H1 (cell line): ENCODE measurements at places on chromosomes 1 and 21.

DNA sequence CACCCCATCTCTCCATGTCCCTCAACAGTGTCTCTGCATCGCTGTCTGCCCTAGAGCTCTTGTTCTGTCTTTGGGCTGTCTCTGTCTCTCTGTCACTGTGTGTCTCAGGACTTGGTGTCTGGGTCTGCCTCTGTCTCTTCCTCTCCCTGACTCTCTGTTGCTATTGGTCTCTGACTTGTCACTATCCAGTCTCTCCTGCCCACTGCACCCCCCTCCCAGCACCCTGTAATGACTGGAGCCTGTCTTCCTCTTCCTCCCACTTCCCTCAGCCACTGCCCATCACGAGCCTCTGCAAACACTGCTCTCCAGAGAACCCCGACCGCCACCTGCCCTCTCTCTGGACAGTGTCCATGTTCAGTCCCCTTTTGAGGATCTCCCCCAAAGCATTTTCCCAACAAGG lies 12.1 kb downstream of the PEAR1 start:
- peaks cover 3% of the 10 kb centered on the region for H3K4me1 ChIP-seq
- H3K27ac ChIP-seq = no peak overlapping the region
- H3K36me3 ChIP-seq = no peaks in the 10 kb centered on the region
- peaks cover 2% of the 10 kb centered on the region for H3K27me3 ChIP-seq
- H3K4me3 ChIP-seq = no peak overlapping the region
- DNase-seq = no peak

GRCh38 chr1:15938628-15939161 lies 37.2 kb downstream of the ZBTB17 start:
- peaks cover 42% of the 10 kb centered on the region for H3K36me3 ChIP-seq
- H3K4me1 ChIP-seq = no peaks in the 10 kb centered on the region; the same call in 1 of the 2 replicates
- H3K4me3 ChIP-seq = no peak overlapping the region

DNA sequence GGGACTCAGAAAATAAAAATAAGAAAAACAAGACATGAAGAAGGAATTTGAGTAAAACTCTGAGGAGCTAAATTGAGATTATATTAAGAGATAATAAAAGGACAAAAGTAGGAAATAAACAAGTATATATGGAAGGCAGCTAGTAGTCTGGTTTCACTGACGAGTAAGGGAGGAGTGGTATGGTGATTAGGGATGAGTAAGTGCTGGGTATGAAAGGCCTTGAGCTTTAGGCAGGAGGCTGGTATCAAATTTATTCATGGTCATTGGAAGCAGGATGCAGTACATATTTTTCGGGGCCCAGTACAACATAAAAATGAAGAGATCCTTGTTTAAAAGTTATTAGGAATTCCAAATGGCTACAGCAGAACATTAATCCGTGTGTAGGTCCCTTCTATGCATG lies 789.7 kb upstream of the PRMT6 start:
- no peaks in the 10 kb centered on the region for H3K36me3 ChIP-seq
- no peak for DNase-seq
- H3K27me3 ChIP-seq = no peaks in the 10 kb centered on the region
- H3K4me1 ChIP-seq = no peaks in the 10 kb centered on the region
- no peak overlapping the region for H3K4me3 ChIP-seq

- H3K36me3 ChIP-seq = no peaks in the 10 kb centered on the region
- no peak overlapping the region for H3K4me3 ChIP-seq
- no peaks in the 10 kb centered on the region for H3K27me3 ChIP-seq
- no peaks in the 10 kb centered on the region for H3K4me1 ChIP-seq
These were observed 53.9 kb upstream of the COG2 start for GRCh38 chr1:230588323-230588746.

- no peak overlapping the region for H3K4me3 ChIP-seq
- H3K4me1 ChIP-seq = peaks cover 2% of the 10 kb centered on the region
- H3K27ac ChIP-seq = no peak overlapping the region
- H3K27me3 ChIP-seq = no peaks in the 10 kb centered on the region
These were observed 13.4 kb downstream of the EPB41 start for GRCh38 chr1:28927648-28928313.

DNA sequence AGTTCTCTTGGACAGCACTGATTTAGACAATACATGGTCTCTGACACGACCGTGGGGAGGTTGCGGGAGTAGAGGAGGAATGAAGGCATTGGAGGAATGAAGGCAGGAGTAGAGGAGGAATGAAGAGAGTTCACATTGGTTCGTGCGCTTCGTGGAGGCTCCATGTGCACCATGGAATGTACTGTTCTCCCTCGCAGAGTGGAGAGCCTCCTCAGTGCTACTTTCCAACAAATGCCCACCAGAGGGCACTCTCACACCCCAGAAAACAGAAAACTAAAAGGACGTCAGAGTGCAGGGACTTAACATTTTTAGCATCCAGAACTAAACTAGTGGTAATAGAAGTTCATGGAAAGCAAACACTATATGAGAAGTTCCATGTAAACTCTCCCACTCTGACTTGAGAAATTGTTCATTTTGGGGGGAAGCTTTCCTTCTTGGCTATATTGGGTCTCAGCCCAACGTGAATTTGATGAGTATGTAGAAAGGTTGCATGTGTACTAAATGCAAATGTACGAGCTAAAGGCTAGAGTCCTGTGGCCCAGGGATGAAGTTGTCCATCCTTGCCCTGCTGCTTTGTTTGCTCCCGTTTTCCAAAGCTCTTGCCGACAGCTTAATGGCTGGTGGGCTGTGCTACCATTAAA lies 211.6 kb downstream of the LMX1A start:
- DNase-seq = peak; percentile 36
- H3K4me3 ChIP-seq = no peak overlapping the region
- peaks cover 2% of the 10 kb centered on the region; the same call in 1 of the 2 replicates for H3K27me3 ChIP-seq
- no peaks in the 10 kb centered on the region for H3K36me3 ChIP-seq
- H3K4me1 ChIP-seq = no peaks in the 10 kb centered on the region

DNA sequence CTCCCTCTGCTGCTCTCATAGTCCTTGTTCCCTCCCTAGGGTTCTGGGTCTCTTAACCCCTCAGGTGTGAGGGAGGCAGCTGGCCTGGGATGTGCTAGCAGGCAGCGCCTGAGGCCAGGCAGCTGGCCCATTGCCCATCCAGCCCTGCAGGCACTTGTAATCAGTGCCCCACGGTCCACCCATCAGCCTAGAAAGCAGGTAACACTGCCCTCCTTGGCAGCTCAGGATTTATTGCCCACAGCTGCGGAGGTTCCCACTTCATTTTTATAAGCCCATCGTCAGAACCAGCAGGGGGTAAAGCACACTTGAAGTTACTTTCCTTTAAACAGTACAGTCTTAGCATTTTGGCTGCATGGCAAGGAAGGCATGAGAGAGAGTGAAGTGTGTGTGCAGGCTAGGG lies 70.6 kb downstream of the TMEM53 start:
- no peaks in the 10 kb centered on the region for H3K36me3 ChIP-seq
- no peak overlapping the region for H3K4me3 ChIP-seq
- H3K27ac ChIP-seq = no peak overlapping the region

GRCh38 chr1:212161231-212161781 lies 123.9 kb upstream of the PPP2R5A start:
- H3K4me1 ChIP-seq = no peaks in the 10 kb centered on the region
- no peak overlapping the region for H3K4me3 ChIP-seq
- H3K36me3 ChIP-seq = no peaks in the 10 kb centered on the region
- no peak overlapping the region for H3K27ac ChIP-seq
- no peak for DNase-seq

DNA sequence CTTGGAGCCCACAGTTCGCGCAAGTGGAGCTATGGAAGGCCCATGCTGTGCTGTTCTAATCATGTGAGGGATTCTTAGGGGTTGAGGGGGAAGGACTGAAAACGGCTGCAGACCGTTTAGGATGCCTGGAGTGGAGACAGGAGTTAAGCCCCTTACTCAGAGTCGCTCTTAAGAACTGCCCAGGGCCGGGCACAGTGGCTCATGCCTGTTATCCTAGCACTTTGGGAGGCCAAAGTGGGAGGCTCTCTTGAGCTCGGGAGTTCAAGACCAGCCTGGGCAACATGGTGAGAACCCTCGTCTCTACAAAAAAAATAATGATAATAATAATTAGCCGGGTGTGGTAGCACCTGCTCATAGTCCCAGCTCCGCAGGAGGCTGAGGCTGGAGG lies 1.1 kb downstream of the ZNF672 start:
- H3K36me3 ChIP-seq = no peaks in the 10 kb centered on the region; the same call in 1 of the 2 replicates
- H3K4me3 ChIP-seq = peak overlapping the region; percentile 81
- no peak for DNase-seq
- no peaks in the 10 kb centered on the region for H3K27me3 ChIP-seq
- no peak overlapping the region for H3K27ac ChIP-seq

DNA sequence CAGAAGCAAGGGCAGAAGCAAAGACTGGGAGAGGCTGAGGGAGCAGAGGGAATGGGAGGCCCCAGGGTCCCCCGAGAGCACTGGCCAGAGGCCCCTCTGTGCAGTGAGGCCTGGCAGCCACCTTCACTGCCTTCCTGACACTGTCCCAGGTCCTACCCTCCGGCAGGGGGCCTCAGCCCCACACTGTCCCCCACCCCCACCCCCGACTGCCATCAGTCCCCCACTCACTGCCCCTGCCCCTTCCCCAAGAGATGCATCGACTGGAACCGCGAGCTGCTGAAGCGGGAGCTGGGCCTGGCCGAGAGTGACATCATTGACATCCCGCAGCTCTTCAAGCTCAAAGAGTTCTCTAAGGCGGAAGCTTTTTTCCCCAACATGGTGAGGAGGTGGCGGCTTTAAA lies 13.0 kb upstream of the PADI6 start:
- no peak for DNase-seq
- no peaks in the 10 kb centered on the region for H3K36me3 ChIP-seq
- no peaks in the 10 kb centered on the region for H3K27me3 ChIP-seq

DNA sequence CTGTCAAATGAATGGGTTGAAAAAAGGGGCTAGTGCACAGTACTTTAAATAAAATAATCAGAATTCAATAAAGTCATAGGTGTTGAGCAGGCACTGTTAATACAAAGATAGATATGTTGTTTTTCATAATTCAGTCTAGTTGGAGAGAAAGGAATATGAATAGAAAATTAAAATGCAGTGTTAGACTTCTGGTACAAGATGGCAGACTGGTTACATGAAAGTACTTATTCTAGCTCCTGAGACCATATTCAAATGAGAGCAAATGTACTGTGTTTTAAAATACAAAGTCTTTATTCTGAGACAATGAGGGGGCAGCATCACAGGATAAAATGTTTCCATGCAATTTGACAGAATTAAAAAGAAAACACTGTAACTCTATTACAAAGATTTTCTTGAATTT lies 542.1 kb downstream of the COL11A1 start:
- no peaks in the 10 kb centered on the region for H3K27me3 ChIP-seq
- H3K27ac ChIP-seq = no peak overlapping the region
- no peaks in the 10 kb centered on the region for H3K36me3 ChIP-seq
- H3K4me3 ChIP-seq = no peak overlapping the region
- no peaks in the 10 kb centered on the region for H3K4me1 ChIP-seq
- no peak for DNase-seq

GRCh38 chr1:220278991-220279390 lies 6.7 kb upstream of the RAB3GAP2 start:
- H3K4me3 ChIP-seq = no peak overlapping the region
- H3K27ac ChIP-seq = no peak overlapping the region
- no peaks in the 10 kb centered on the region for H3K36me3 ChIP-seq
- no peak for DNase-seq
- peaks cover 2% of the 10 kb centered on the region for H3K4me1 ChIP-seq

GRCh38 chr1:20037877-20038276 lies 32.1 kb upstream of the PLA2G5 start:
- H3K4me3 ChIP-seq = no peak overlapping the region
- DNase-seq = no peak
- no peak overlapping the region for H3K27ac ChIP-seq

DNA sequence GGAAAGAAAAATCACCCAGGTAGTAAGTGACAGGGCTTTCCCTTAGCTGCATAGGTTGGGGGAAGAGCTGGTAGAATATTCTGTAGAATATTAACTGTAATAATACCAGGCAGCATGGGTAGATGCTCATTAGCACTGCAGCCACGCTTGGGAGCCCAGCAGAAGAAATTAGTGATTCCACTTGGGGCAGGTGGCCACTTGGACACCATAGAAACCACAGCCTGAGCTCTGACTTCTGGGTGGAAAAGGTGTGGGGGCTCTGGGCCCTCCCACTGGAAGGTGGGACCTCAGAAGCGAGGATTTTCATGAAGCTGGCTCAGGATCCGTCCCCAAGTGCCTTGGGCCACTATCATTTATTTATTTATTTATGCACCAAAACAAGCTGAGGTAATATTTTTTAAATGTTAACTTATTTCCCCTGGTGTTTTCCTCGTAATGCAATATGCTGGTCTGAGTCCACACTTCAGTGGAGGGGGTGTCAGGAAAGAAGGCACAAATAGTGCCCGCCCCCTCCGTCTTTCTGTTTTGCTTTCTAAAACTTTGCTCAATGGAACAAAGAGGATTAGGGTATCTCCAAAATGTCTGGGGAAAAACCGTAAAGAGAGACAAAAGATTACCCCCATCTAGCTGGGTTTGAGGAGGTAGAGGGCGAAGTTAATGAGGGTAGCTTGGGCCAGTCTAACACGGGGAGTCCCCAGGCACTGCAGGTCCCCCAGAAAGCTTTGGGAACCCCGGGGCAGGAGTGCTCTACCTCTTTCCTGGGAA lies 75.2 kb upstream of the GADD45A start:
- no peak overlapping the region for H3K27ac ChIP-seq
- no peaks in the 10 kb centered on the region for H3K36me3 ChIP-seq
- no peaks in the 10 kb centered on the region for H3K4me1 ChIP-seq
- H3K27me3 ChIP-seq = no peaks in the 10 kb centered on the region
- no peak for DNase-seq

- H3K27me3 ChIP-seq = no peaks in the 10 kb centered on the region
- H3K4me1 ChIP-seq = no peaks in the 10 kb centered on the region
- H3K27ac ChIP-seq = no peak overlapping the region
- H3K36me3 ChIP-seq = no peaks in the 10 kb centered on the region
- H3K4me3 ChIP-seq = no peak overlapping the region
These were observed 502.3 kb downstream of the KCNT2 start for GRCh38 chr1:196105901-196106300.

DNA sequence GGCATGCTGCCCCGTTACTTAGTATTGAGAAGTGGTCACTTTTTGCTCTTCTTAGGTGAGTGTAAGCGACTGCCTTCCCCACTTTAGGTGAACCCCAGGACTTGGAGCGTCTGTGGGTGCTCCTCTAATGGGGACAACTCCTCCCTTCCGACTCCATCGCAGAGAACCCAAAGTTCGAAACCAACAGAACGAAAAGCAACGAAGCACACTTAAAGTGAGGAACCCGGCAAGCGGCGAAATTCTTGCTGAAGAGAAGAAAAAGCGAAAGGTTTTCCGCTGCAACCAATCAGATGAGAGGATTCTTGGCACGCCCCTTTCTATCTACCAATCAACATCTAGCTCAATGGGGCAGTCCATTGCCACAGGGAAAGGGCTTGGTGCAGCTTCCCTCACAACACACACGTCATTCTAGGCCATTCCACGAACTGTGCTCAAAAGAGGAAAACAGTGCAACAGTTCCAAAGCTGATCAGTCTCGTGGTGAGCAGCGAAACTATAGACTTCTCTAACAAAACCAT lies 709 bp upstream of the SUCO start:
- H3K27ac ChIP-seq = peak overlapping the region; percentile 80
- H3K27me3 ChIP-seq = peaks cover 1% of the 10 kb centered on the region
- peak; percentile 79 for DNase-seq
- H3K36me3 ChIP-seq = no peaks in the 10 kb centered on the region

DNA sequence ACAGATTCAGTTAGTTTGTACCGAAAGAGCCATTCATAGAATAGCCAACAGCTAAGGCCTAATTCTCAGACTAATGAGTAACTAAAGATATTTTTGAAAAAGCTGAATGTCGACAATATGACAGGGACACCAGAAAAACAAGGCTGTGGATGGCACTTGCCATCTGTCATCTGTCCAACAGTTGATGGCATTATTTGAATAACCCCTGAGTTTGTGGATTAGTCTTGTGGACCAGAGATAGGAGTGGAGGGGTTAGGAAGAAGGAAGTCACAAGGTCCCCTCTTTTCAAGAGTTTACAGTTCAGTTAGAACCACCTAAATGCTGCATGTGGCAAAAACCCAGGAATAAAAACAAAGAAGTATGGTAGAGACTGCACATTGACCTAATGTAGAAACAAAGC lies 356.5 kb upstream of the DUSP10 start:
- no peak overlapping the region for H3K27ac ChIP-seq
- no peak for DNase-seq
- peaks cover 8% of the 10 kb centered on the region; the same call in 1 of the 2 replicates for H3K4me1 ChIP-seq
- no peaks in the 10 kb centered on the region for H3K36me3 ChIP-seq
